ENCODE measurements at places on chromosomes 2 and 18.

- DNase-seq = no peak
Observed at GRCh38 chr18:45415614-45416013, 199.7 kb upstream of the SLC14A2 start.

- no peak for DNase-seq
Observed at GRCh38 chr18:74766251-74766650, 168.6 kb downstream of the ZNF407 start.

GRCh38 chr2:124254621-124255020, 229.5 kb downstream of the CNTNAP5 start:
- DNase-seq = no peak

GRCh38 chr2:10772868-10773215, 39.7 kb downstream of the PDIA6 start:
- DNase-seq = no peak

DNA sequence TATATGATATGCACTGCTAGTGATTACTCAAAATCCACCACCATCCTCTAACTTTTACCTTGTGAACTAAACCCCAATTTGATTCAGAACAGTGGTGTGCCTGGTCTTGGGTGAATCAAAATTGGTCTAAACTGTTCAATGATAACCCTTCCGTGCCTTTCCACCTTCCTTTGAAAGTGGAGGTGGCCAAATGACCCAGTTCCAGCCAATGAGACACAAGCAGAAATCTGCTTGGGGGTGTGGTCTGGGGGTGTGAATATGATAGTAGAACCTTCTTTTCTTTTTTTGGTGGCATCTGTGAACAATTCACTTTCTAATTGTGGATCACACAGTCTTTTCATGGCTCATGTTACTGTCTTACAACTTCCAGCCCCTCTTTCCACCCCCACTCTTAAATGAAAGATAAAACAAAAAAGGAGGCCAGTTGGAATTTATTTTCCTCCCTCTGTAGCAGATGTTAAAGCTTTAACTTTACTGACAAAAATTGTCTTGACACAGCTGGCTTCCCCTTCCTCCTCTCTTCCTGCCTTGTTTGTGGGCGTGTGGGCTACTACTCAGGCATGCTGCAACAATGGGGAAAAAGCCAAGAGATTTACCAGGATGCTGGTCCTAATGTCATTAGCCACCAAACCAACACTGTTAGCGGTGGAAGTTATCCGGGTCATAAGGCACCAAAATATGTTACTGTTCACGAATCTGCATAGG, 58.8 kb upstream of the ANKRD44 start:
- no peak for DNase-seq

DNA sequence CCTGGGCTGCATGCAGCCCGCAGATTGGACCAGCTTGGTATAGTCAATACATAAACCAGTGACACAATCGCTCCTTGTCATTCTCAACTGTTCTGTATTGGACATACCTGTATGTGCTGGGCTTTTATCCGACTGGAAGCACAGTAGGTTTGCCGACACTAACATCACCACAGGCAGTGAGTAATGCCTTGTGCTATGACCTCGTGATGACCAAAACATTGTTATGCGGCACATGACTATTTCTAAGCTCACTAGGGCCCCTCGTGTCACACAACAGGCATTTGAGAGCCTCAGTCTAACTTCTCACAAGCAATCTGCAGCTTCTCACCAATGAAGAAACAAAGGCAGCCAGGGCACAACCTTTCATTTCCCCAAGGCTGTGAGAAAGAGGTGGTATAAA, 320.8 kb downstream of the AFF3 start:
- no peak for DNase-seq

DNA sequence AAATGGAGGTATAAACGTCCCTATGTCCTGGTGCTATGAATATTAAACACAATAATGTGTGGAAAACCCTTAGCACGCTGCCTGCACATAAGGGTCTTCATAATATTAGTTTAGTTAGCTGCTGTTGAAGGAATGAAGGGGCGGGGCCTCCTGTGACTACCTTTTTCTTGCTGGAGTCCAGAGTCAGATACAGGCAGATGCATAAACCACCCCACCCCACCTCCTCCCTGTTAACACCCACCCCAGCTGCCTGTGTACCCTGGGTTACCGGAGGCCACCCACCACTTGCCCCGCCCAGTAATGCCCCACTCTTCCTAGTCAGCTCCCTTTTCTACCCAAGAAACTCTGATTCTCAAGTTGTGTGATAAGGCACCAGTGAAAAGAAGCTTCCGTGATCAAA, 158.4 kb downstream of the EN1 start:
- no peak for DNase-seq

DNA sequence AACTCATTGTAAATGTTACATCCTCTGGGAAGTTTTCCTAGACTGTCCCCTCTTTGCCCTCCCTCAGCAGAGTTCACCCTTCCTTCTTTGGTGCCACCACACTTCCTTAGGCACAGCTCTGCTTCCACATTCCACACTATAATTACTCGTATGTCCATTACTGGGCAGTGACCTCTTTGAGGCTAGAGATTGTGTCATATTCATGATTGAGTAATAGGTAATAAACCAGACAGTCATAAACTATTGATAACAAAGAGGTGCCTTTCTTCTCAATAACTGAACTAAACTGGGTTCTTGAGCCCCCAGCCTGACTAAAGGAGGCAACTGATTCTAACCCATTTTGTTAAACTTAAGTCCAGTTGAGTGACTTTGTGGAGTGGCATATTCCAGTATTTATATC, 28.3 kb downstream of the MYO3B start:
- DNase-seq = no peak

DNA sequence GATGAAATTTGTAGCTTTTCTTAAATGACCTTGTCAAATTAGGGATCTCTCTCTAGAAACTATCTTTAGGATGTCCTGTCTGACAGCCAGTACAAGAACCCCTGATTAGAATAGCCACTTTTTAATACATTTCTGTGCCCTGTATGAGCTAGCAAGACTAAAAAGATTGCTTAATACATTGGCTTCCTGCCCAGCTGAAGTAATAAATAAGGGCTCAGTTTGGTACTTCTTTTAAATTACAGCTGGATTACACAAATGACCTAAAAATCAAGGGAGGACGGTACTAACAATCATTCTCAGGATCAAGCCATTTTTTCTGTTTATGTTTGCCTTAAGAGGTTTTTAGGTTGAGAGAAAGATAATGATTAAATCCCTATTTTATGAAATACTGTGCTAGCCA, 11.6 kb upstream of the OLA1 start:
- no peak for DNase-seq

DNA sequence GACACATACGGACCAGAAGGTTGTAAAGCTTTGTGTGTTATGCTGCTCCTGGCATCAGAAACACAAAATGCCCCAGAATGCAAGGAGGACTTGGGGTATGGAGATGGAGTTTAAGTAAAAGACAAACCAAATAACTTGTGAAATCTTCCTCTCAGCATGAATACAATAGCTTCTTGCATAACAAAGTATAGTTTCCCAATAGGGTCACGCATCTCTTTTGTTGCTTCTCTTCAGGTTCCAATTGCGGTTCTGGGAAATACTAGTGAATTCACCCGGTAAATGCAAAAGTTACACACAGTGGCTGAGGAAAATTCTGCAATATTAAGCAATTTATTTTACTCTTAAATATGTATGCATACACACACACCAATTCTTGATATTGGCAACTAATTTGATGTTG, 339.2 kb upstream of the EPHA4 start:
- DNase-seq = no peak

DNA sequence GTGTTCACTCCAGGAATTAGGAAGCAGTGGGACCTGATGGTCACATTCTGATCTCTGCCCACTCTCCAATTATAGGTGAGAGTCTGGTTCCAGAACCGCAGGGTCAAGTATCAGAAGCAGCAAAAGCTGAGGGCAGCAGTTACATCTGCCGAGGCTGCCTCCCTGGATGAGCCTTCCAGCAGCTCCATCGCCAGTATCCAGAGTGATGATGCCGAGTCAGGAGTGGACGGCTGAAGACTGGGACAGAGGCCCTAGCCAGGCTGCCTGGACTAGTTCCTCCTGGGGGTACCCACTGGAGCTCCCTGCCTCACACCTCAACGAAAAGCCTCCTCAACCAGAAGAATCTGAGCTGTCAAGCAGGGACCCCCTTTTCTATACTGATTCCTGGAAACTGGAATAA, 3.3 kb upstream of the SMYD5 start:
- DNase-seq = no peak

- DNase-seq = peak; percentile 71
Observed at GRCh38 chr2:129923265-129924091, 56.0 kb upstream of the RAB6C start.

DNA sequence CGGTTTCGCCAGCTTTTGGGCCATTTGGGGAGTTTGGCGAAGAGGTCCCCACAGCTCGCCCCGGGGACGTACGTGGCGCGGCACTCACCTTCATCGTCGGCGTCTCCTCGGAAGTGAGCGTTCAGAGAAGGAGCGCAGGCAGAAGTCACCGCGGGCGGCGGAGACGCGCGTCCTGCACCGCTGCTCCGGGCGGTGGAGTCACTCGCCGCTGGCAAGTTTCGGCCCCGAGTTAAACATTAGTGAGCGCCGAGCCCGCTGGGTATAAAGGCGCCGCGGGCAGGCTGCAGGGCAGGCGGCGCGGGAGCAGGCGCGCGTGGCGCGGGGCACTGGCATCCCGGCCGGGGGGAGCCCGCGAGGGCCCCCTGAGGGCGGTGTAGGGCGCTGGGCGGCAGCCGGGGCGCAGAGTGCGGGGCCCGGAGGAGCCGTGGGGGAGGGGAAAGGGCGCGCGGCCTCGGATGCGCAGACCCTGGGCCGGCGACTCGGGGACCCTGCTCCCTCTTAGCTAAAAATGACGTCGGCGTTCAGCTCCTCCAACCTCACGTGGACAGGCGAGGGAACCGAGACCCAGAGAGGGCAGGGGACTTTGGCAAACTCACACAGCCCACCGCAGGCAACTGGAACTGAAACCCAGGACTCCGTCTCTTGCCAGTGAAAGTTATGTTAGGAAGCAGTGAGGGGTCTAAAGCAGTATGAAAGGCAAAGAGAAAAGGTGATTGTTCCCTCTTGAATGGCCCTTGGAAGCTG, at the start of gene DPP4:
DPP4 (minus strand) TSS at position 328 of the 744 bp plus-strand sequence; CDS start at position 94, 234 bp downstream.
- peak; percentile 65 for DNase-seq

- DNase-seq = no peak
Observed at GRCh38 chr18:12059334-12060181, 34.1 kb upstream of the ANKRD62 start.

DNA sequence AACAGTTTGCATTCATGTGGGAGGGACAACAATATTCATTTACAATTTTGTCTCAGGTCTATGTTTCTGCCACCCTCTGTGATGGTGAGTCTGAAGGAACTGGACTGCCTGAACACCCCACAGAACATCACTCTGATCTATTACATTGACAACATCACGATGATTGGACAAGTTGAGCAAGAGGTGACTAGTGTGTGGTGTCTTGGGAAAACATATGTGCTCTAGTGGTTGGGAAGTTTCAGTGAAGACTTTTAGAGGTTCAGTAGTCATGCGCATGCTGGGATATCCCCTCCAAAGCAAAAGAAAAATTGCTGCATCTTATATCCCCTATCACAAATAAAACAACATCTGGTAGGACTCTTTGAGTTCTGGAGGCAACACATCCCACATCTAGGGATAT, 18.6 kb upstream of the CTLA4 start:
- no peak for DNase-seq

GRCh38 chr18:76212960-76213359, 282.1 kb downstream of the ZNF516 start:
- DNase-seq = no peak

- no peak for DNase-seq
Observed at GRCh38 chr2:8343031-8343430, 338.8 kb upstream of the ID2 start.

DNA sequence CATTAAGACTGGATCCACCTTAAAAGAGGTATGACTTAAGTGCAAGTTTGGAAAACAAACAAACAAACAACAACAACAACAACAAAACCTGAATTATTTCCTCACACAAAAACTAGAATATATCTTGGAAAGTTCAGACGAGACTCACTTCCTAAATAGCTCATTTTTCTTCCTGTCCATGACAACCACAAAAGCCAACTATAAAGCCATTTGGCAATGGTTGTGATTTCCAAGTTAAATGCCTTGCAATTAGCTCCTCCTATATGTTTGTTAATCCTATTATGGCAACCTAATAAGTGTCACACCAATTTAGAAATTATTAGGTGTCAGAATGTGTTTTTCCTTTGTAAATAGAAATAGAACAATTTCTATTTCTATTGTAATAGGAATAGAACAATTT, 91.6 kb upstream of the ARL5A start:
- no peak for DNase-seq

DNA sequence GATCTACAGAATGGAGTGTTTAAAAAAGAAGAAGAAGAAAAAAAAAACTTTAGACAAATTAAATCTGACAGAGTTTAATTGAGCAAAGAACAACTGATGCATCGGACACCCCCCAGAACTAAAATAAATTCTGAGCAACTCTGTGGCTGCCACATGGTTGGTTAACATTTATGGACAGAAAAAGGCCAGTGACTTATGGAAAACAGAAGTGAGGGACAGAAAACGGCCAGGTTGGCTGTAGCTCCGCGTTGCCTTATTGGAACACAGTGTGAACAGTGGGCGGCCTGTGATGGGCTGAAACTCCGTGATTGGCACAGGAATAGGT, 75.6 kb downstream of the SPP2 start:
- DNase-seq = no peak

GRCh38 chr2:144668493-144669110, 148.7 kb upstream of the ZEB2 start:
- no peak for DNase-seq

DNA sequence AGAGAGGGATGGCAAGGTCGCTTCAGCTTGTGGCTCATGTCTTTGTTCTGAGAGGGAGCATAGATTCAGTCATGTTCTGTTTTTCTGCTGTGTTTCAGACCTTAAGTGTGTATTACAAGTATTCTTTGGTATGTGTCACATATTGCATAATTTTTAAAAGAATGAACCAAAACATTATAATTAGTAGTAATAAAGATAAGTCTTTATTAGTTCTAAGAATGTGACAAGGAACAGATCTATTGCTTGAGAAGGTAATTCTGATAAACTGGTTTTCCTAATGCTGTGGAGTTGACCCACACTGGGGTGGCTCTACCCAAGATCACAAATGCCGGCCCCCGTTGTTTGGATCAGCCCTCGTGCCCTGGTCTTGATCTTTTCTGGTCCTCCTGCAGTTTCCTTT, 124.3 kb upstream of the FOSL2 start:
- no peak for DNase-seq

DNA sequence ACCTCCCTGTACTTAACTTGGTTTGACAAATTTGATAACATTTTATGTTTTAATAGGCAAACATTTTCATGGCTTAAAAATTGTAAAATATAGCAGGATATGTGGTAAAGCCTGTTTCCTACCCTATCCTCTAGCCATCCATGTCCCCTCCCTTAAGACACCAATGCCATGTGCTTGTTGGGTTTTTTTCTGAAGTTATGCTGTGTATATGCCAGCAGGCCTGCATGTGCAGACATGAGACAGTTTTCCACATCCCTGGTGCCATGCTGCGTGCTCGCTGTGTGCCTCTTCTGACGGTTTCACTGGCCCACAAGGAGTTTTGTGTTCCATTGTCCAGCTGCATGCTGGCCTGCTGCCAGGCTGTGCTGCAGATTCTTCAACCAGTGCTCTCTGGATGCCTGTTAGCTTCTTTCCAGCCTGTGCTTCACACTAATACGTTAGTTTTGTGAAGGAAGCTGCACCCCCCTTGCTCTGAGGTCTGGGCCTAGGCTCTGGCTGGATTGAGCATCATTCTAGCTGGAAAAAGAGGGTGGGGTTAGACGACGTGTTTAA, 16.9 kb downstream of the INPP4A start:
- no peak for DNase-seq

Data from right kidney (tissue), 9 donors.